ENCODE measurements at places on chromosomes 4 and X. TPM values are rescaled to one million over a fixed set of nuclear protein-coding genes. Genes with fewer than 3 reads are reported as not detected.

DNA sequence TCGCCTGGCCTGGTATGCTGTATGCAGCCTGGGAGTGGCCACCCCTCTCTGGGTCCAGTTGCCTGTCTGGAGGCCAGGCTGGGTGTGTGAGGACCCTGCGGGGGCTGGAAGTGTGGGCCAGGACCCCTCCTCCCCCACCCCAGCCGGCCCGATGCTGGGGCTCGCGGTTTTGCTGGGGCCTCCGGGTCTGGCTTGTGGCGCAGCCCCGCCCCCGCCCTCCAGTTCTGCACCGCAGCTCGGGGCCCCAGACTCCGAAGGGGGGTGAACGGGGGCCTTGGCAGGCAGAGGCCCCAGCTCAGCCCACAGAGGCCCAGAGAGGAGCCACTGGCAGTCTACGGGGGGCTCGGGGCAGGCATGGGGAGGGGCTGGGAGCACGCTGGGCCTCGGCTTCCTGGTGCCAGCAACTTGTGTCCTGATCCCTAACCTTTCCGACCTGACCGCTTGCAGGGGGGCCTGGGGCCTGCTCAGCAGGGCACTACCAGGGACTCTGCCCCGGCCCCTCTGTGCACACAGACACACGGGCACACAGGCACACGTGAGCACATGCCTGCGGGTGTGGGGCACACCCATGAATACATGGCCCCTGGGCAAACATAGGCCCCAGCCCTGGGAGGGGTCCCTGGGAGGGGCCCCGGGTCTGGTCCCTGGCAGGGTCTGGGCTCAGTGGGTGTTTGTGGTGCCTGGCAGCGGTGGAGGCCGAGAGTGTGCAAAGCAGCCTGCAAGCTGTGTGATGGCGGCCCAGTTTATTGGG, 21.4 kb upstream of the FGFR3 start:
- peaks cover 9% of the 10 kb centered on the region for H3K4me1 ChIP-seq
- DNase-seq = no peak
- no peaks in the 10 kb centered on the region for H3K36me3 ChIP-seq
- H3K4me3 ChIP-seq = no peak overlapping the region
- no peaks in the 10 kb centered on the region for H3K27me3 ChIP-seq

DDIT4L gene
- 0.08 TPM for total RNA-seq

DNA sequence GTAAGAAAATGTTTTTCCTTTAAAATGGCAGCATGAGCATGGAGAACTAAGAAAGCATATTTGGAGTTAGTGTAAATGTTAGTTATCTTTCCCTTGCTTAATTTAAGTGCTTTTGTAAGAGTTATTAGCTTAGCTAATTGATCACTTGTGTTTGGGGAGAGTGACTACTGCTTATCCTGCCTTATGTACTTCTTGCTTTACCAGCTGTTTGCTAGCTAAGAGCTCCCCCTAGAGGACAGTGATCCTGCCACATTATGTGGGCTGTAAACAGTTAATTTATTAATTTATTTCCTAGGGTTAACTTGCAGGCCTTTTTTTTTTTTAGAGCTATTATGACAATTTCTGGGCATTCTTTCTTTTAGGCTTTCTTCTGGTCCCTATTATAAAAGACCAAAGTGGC, 435.8 kb downstream of the MAGEB5 start:
- no peaks in the 10 kb centered on the region for H3K27me3 ChIP-seq
- H3K27ac ChIP-seq = no peak overlapping the region
- no peak overlapping the region for H3K4me3 ChIP-seq
- H3K4me1 ChIP-seq = no peaks in the 10 kb centered on the region
- no peak for DNase-seq
- no peaks in the 10 kb centered on the region for H3K36me3 ChIP-seq

MAGED4 gene
- 10.2 TPM for total RNA-seq
